ENCODE measurements at places on chromosomes 7 and 10. TPM values are rescaled to one million over a fixed set of nuclear protein-coding genes. Genes with fewer than 3 reads are reported as not detected.

Gene SBDS
- 139 TPM for total RNA-seq

Gene SGMS1
- 136 TPM for total RNA-seq

Gene NODAL
- not detected for total RNA-seq

Gene STMP1
- total RNA-seq, result 16.3 TPM

Gene FXYD4
- not detected for total RNA-seq

Gene ZNF92
- total RNA-seq, result 5.0 TPM

Gene ATP5F1C
- total RNA-seq, result 174 TPM

Gene PLCE1
- total RNA-seq, result 12.8 TPM

- no peak for DNase-seq
These were observed 921.5 kb downstream of the TYW1 start for GRCh38 chr7:67918158-67918557.

DNA sequence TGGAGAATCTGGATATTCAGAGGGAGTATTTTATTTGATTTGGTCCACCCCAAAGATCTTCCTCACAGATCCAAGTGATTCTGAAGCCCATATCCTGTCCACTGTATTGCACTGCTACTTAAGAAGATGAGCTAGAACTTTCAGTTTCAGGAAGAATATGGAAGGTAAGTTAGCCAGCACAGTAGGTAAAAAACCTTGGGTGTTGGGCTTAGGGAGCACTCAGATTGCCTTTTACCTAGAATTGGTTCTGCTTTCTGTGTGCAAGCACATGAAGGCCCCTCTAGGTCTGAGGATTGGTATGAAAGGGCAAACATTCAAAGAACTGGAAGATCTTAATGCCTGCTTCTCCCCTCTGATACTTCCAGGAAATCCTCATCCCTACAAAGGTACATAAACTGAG, 146.7 kb upstream of the COL1A2 start:
- DNase-seq, result no peak

GRCh38 chr10:21969326-21970287, 33.9 kb downstream of the DNAJC1 start:
- DNase-seq, result no peak

GRCh38 chr10:52540479-52540984, 226.5 kb downstream of the DKK1 start:
- no peak for DNase-seq

- DNase-seq, result no peak
These were observed 28.7 kb downstream of the WIPI2 start for GRCh38 chr7:5218564-5219360.

GRCh38 chr10:100866575-100867098, 46.1 kb upstream of the SLF2 start:
- no peak for DNase-seq

- no peak for DNase-seq
These were observed 129.9 kb upstream of the CDCA7L start for GRCh38 chr7:22075561-22075960.

DNA sequence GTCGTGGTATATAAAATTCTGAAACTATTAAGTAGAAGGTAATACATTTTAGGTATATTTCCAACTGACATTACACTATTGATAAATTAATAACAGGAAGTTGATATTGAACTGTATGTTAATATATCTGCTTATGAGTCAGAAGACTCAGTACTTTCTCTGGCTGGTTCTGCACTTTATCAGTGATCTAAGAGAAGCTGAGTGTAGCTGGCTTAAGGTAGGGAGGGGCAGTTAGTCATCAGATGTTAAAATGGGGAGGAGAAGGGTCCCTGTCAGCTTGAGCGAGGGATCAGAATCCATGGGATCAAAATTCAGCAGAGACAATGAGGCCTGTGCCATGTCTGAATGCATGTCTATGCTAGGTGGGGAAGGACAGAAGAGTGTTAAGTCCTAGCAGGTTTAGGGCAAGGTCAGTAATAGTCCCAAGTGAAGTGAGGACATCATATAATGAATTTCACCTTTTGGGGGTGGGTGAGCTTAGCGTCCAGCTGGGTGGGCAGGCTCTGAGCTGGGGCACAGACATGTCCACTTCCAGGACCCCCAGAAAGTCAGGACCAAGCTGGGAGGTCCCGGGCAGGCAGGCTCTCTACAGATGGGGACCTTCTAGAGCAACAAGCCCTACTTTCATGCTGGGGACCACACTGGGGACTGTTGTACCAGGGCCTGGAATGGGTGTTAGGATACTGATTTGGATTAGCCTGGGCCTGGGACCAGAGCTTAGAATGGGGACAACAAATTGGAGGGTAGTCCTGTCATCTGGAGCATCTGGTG, 82.9 kb downstream of the WDFY4 start:
- no peak for DNase-seq

GRCh38 chr10:25614652-25615051, 319.4 kb upstream of the MYO3A start:
- no peak for DNase-seq

DNA sequence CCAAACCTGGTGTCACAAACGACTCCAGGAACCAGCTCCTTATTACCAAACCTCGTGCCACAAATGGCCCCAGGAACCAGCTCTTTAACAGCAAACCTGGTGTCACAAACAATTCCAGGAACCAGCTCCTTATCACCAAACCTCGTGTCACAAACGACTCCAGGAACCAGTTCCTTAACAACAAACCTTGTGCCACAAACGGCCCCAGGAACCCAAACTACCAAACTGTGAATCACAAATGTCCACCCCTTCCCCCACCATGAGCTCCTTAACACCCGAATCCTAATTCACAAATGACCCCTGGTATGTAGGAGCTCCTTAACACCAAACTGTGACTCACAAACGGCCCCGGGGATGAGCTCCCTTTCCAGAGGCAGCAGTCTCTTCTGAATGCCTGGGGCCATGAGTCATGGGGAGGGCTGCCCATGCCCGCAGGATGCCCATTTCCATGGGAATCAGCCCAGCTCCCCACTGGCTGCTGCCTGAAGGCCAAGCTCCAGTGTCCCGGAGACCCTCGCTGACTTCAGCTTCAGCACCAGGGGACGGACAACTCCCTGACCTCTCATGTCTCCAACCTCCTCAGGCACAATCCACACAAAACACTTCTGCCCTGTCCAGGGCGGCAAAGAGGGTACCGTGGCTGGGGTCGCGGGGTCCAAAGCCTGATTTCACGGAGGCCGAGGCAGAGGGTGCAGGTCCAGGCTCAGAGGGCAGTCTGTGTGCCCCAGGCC, 213.1 kb downstream of the ELFN1 start:
- DNase-seq, result no peak

- DNase-seq, result no peak
These were observed 34.8 kb downstream of the ITGB8 start for GRCh38 chr7:20365486-20365885.

GRCh38 chr7:101707587-101707986, 78.5 kb upstream of the MYL10 start:
- no peak for DNase-seq

DNA sequence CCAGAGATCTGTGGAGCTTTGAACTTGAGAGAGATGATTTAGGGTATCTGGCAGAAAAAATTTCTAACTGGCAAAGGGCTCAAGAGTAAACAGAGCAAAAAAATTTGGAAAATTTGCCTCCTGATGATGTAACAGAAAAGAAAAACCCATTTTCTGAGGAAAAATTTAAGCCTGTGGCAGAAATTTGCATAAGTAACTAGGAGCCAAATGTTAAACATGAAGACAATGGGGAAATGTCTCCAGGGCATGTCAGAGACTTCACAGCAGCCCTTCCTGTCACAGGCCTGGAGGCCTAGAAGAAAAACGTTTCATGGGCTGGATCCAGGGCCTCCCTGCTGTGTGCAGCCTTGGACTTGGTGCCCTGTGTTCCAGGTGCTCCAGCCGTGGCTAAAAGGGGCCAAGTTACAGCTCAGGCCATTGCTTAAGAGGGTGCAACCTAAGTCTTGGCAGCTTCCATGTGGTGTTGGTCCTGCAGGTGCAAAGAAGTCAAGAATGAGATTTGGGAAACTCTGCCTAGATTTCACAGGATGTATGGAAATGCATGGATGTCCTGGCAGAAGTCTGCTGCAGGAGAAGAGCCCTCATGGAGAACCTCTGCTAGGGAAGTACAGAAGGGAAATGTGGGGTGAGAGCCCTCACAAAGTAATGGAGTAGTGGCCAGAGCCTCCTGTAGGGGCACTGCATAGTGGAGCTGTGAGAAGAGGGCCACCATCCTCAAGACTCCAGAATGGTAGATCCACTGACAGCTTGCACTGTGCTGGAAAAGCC, 8.1 kb downstream of the SEMA3D start:
- DNase-seq, result no peak

GRCh38 chr10:26199841-26200240, 16.7 kb upstream of the GAD2 start:
- no peak for DNase-seq

DNA sequence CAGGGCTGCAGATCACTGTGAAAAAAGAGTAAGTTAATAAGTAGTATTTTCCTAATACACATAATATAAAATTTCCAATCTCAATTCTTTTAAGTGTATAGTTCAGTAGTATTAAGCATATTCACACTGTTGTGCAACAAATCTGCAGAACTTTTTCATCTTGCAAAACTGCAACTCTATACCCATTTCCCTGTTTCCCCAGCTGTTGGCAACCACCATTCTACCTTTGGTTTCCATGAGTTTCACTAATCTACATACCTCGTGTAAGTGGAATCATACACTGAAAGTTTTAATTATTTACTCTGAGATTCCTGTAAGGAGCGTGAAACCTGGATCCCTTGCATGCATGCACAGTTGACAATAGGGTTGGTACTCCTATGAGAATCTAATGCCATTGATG, 155.4 kb downstream of the ZPBP start:
- no peak for DNase-seq

DNA sequence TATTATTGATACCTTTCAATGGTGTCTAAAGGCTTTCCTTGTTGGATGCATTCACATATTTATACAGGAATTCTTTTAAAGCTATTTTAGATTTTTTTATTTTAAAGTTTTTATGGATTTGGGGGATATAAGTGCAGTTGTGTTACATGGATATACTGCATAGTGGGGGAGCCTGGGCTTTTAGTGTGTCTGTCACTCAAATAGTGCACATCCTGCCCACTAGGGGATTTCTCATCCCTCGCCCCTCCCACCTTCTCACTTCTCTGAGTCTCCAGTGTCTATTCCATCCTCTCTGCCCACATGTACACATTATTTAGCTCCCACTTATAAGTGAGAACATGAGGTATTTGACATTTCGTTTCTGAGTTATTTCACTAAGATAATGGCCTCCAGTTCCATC, 154.0 kb upstream of the MKI67 start:
- DNase-seq, result no peak

GRCh38 chr10:122530177-122530576, 30.4 kb upstream of the DMBT1 start:
- DNase-seq, result no peak

GRCh38 chr7:20128001-20128400, 89.2 kb downstream of the MACC1 start:
- no peak for DNase-seq

GRCh38 chr10:80463868-80464267, 9.8 kb downstream of the TSPAN14 start:
- no peak for DNase-seq

GRCh38 chr10:78044699-78045098, 11.0 kb downstream of the RPS24 start:
- DNase-seq, result no peak

DNA sequence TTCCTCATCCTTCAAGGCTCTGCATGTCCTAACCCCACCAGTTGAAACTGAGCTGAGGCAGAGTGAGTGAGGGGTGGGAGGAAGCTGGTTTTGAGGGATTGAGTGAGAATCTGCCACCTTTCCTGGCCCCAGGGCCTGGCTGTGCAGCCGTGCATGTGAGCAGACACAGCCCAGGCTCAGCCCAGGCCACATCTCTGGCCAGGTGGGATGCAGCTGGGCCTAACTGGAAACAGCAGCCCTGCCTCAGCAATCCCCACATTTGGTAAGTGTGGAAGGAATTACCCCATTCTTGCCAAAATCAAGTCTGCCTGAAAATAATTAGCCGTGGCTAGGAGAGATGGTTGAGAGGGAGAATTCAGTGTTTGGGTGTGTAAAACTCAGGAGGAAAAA, 116.6 kb downstream of the NEURL1 start:
- DNase-seq, result no peak

DNA sequence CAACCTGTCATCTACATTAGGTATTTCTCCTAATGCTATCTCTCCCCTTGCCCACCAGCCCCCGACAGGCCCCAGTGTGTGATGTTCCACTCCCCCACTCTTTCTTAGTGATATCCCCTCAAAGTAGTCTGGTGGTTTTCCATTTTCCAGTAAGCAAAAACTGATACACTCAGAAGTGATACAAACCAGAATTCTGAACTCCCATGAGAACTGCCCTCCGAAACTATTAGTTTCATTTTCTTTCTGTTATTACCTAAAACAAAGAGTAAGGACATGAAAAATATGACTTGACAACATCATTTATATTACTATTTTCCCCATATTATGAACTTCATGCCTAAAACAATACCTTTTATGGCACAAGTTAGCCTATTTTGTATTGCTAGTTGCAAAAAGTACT, 175.0 kb downstream of the OTUD1 start:
- no peak for DNase-seq

GRCh38 chr10:116126239-116126638, 146.8 kb downstream of the GFRA1 start:
- DNase-seq, result no peak

DNA sequence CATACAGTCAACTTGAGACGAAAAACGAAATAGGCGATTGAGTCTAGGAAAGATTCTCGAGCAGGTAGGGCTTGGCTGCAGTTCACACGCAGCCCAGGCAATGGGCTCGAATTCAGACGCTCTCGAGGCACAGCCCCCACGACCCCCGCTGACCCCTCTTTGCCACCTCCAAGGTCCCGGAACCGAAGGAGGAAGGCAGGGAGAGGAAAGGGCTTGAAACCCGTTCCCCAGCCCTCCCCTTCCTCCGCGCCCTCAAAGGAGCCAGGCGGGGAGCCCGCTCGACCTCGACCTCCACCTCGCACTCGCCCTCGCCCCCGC, 441 bp downstream of the CCDC186 start:
- DNase-seq, result no peak

- DNase-seq, result no peak
These were observed 261.4 kb upstream of the YAE1 start for GRCh38 chr7:39304668-39305405.

DNA sequence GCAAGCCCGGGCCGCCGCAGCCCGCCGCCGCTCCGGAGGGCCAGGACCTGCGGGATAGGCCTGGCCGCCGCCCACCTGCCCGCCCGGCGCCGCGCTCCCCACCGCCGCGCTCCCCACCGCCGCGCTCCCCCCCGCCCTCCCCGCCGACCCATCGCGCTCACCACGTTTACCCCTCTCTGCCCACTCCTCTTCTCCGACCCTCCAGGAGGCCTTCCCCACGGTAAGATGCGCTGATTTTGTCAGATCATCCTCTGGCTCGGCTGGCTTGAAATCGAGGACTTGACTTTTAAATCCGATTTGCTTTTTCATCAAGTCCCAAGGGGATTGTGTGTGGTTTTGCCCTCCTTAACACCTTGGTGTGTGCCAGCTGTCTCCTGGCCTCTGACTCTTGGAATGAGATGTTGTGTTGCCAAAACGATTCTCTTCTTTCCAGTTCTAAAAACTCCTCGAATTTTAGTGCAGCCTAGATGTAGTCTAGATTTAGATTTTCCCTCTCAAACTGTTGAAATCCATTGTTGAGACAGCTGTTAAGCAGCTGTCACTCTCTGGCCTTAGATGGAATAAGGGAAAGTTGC, 738 bp downstream of the POM121 start:
- DNase-seq, result no peak

GRCh38 chr10:992871-993270, 4.6 kb downstream of the GTPBP4 start:
- DNase-seq, result no peak

GRCh38 chr10:43125881-43126731, 12.1 kb upstream of the CSGALNACT2 start:
- no peak for DNase-seq

Measured in omental fat pad (tissue), 4 donors.